ENCODE measurements at places on chromosomes 16 and 17.

- no peak for DNase-seq
Measured at GRCh38 chr17:60416368-60416925, 5.8 kb upstream of the CHCT1 start.

DNA sequence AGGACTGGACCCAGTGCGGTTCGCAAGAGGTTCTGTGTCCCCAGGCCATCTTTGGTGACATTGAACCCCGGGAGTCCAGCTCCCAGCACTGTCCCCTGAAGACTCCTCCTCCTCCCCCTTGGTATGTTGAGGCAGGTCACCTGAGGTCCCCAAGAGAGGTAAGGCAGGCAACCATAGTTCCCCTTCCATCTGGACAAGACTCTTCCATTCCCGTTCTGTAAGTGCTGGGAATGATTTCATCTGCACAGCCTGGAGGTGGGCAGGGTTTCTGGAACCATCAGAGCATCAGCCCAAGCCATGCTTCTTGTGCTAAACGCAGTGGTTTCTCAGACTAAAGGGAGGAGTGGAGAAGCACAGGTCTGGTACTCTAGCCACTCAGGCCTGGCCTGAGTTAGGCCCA lies 24.9 kb downstream of the COPZ2 start:
- no peak for DNase-seq

- DNase-seq: no peak
Measured at GRCh38 chr16:65895486-65895885, 471.0 kb upstream of the CDH5 start.

DNA sequence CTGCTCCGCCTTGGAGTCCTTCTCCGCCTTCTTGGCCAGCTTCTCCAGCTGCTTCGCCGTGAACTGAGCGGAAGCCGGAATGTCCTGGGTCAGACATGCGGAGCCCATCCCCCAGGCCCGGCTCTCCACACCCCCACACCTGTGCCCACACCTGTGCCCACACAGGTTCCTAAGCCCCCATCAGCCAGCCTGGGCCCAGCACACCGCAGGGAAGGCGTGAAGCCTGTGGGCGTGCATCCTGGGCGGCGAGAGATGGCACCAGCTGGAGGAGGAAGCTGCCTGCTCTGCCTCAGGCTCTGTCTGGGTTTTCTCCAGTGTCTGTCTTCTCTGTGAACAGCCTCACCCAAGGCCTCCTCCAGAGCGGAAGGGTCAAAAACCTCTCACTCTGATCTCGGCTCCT lies 5.9 kb downstream of the CHMP1A start:
- no peak for DNase-seq

- no peak for DNase-seq
Measured at GRCh38 chr16:69660166-69660565, 66.2 kb downstream of the NQO1 start.

Data from GM19239 (cell line).